ENCODE measurements at places on chromosomes 12 and 14. TPM values are rescaled to one million over a fixed set of nuclear protein-coding genes. Genes with fewer than 3 reads are reported as not detected.

GRCh38 chr12:105296116-105297089 is 34.1 kb upstream of the C12orf75 start:
- DNase-seq = no peak

DNA sequence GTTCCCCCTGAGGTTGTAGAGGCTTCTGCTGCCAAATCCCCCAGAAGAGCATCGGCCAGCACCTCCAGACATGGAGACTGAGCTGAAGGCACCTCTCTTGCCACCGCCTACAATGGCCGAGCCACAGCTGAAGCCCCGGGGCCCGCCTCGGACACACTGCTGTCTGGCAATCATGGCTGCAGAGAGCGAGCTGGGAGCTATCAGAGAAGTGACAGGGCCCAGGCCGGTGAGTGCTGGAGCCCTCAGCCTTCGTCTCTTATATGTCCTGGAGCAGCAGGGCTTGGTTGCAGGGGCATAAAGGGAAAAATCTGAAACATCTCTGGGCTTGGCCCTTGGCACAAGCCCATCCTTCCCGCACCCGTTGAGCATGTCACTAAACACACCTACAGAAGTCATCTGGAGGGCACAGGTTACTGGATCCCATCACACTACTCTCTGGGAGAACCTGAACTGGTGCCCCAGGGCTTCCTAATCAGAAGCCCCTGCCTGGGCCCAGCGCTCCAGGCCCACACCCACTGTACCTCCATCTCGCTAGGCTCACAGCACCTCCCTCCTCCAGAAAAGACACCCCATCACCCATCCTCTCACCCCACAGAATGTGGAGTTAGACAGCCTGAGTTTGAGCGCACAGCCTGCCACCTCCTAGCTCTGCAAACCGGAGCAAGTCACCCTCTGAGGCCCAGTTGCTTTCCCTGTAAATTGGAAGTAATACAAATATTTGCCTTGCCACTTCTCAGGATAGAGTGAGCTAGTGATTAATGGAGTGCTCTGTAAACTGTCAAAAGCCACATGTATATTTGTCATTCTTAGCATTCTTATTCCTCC is at the start of gene KRT4:
KRT4 (minus strand) TSS at position 232 of the 825 bp plus-strand sequence; CDS start at position 174, 58 bp downstream.
- no peak for DNase-seq

- DNase-seq = no peak
Measured at GRCh38 chr14:96383445-96383844, 8.5 kb upstream of the AK7 start.

GRCh38 chr14:70724110-70724509 is 82.4 kb downstream of the TTC9 start:
- no peak for DNase-seq

- DNase-seq = no peak
Measured at GRCh38 chr12:69348162-69348938, at the start of gene LYZ. Gene LYZ, plus strand, starts transcription at chr12:69348381. Its CDS starts 28 bp downstream, at chr12:69348409.

DNA sequence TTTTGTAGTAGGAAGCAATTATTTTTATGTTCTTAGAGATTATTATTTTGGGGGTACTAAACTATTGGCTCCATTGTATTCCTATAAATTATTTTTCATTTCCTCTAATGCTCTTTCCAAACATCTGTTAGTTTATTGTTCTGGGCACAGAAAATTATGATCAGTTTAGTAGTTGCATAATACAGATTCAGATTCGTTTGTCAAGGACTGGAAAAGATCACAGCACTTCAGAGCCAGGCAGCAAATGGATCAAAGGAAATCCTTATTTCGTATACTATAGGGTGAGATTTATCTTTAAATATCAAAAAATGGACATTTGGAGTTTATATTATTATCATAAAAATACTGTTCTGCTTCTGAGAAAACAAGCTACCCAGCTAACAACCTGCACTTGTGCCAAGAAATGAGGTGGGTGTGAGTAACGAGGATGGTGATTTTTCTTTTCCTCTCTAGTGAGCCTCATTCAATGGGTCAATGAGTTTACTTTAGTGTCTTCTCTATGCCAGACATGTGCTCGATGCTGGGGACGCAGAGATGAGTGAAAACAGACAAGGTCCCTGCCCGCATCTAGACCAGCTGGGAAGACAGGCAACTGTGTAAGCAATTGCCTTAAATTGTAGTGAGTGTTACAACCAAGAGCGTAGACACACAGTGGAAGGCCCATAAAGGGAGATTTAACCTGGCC is 208.6 kb upstream of the PLXNC1 start:
- no peak for DNase-seq

CCDC184 gene
- total RNA-seq = 0.36 TPM

PLEKHG7 gene
- total RNA-seq = not detected

- no peak for DNase-seq
Measured at GRCh38 chr14:81392976-81393643, 7.0 kb downstream of the STON2 start.

GRCh38 chr14:55071870-55072640 is 20.6 kb downstream of the MAPK1IP1L start:
- peak; percentile 60 for DNase-seq

- DNase-seq = no peak
Measured at GRCh38 chr12:62331306-62331705, 71.1 kb downstream of the USP15 start.

- DNase-seq = peak; percentile 19
Measured at GRCh38 chr12:8991371-8992345, 2.3 kb downstream of the KLRG1 start.

SP7 gene
- total RNA-seq = not detected

- no peak for DNase-seq
Measured at GRCh38 chr12:90569685-90570084, 385.3 kb downstream of the CCER1 start.

- no peak for DNase-seq
Measured at GRCh38 chr14:59425322-59425935, 39.8 kb downstream of the GPR135 start.

- DNase-seq = peak; percentile 84
Measured at GRCh38 chr12:68374307-68374982, 42.3 kb upstream of the MDM1 start.

DNA sequence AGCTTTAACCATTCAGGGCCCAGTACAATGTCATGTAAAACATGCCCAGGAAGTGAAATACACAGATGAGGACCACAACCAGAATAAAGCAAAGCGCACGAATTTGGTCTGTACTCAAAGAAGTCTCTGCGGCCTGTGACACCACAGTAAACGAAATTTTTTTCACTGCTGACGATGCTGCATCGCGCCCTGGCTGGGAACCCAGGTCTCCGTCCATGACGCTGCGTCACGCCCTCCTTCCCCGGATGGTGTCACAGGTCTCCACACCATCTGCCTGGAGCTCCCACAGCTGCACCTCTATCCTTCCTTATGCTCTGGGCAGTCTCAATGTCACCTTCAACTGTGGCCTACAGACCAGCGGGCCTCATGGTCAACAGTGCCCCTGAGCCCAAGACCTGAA is 17.8 kb downstream of the ANKLE2 start:
- no peak for DNase-seq

- DNase-seq = no peak
Measured at GRCh38 chr12:40646456-40646855, 45.8 kb upstream of the CNTN1 start.

DNA sequence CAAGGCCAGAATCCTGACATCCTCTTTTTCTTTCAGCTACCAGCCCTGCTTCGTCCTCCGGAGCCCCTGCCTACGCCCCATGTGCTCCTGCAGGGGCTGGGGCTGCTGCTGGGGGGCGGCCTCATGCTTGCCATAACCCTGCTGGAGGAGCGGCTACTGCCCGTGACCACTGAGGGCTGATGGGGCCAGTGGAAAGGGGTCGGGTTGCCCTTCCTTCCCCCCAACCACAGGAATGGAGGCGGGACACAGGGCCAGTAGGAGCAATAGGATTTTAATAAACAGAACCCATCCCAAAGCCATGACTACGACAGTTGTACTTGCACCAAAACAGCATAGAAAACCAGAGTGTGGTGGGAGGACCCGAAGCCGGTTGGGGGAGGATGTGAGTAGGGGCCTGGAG is 7.7 kb downstream of the SLC39A5 start:
- no peak for DNase-seq

DNA sequence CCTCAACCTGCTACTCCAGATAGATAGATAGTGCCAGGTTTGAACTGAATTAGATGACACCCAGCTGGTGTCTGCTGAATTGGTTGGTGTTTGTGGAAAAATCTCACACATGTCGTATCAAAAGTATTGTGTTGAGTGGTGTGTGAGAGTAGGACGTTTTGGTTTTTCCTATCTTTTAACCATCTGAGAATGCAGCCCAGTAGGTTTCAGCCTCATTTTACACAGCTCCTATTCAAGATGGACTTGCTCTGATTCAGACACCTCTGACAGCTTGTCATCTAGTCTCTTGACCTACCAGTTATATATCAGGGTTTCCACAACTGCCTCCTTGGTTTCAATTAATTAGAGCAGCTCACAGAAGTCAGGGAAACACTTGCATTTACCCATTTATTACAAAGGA is 254.4 kb downstream of the KTN1 start:
- DNase-seq = no peak

DNA sequence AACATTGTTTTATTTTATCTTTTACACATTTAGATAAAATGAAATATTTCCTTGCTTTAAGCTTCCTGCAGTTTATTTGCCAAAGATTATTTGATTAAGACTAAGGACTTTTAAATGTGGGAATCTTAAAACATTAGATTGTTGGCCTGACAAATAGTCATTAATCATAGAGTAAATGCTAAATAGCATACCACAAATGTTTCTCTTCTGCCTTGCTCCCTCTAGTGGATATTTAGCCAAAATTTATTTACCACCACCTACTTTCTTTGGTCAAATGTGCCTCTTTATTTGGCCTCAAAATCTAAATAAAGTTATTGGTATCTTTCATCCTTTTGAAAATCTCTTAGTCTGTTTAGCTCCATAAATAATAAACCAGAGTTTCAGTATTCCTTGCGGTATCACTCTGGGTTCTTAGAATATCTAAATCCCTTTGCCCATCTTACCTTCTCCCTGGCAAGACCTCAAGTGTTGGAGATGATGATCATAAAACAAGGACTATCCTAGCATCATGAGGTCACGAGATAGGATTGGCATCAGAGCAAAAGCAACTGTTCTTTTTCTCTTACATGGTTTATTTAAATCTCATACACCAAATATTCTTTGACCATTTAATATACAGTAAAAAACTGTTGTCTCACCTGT is 150.6 kb upstream of the AEBP2 start:
- no peak for DNase-seq

MSRB3 gene
- not detected for total RNA-seq

DNA sequence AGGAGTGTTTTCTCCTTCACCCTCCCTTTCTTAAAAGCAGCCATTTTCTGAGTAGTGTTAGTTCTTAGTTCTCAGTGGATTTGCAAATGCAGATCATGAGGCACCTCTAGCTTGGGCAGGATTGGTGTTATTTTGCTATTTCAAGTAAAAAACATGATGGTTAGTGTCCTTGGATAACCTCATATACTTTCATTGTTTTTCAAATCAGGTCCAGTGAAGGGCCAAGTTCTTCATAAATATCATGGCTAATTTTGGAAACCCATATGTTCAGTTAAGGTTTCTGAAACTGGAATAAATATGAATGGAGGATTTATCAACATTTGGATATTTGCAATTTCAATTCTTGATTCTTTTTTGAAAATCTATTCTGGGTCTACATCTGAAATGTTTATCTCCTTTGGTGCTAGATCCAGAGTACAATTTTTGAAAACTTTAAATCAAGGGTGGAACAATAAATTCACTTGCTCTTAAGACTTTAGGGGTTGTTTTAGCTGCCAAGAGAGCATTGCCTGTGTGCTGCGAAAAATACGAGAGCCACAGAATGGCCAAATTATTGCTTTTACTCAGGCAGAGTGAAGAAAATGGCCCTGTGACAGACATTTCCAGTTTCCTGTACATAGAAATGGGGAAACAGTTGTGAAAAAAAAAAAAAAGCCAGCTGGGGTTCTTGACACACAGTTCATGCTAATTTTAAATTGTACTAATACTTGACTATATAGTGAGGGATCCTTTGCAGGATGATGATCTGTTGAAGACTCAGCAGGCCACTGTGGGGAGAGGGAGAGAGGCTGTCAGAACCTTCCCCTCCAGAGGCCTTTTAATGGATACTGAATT is 104.6 kb downstream of the BICD1 start:
- no peak for DNase-seq

- no peak for DNase-seq
Measured at GRCh38 chr12:27486961-27487360, 37.0 kb upstream of the PPFIBP1 start.

LMNTD1 gene
- total RNA-seq = not detected
